ENCODE measurements at places on chromosomes 3 and 15.

- DNase-seq: no peak
These were observed 21.2 kb downstream of the ARL13B start for GRCh38 chr3:94001191-94001590.

DNA sequence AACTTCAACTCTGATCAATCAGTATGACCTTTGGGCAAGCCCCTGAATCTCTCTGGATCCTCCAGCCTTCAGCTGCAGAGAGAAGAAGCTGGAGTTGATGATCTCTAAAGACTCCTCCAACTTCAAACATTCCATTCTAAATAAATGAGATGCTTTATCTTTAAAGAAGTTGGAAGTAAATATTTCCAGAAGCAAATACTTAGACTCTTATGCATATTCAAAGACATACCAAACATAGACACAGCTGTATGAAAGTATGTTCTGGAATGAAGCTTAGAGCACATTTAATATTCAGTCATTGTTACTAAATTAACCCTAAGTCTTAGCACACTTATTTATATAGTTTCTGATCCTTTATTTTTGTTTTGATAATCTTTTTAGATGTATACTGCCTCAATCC, 77.6 kb upstream of the ACP3 start:
- no peak for DNase-seq

DNA sequence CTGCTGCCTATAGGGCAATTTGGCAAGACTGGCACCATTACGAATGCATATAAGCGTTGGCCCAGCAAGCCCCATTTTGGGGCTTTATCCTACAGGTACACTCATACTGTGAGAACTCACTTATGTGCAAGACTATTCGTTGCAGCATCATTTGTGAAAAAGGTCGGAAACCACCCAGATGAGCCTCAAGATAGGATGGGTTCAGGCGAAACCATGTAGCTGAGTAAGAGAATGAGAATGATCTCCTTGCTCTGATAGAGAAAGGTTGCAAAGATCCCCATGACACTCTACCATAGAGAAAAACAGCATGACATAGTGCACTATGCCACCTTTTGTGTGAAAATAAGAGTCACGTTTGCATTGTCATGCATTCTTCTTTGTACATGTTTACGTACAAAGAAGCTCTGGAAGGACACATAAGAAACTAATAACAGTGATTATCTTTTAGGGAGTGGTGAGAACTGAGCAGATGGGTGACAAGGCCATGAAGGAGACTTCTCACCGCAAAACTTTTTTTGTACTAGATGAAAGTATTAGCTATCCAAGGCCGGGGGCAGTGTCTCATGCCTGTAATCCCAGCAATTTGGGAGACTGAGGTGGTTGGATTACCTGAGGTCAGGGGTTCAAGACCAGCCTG, 50.0 kb downstream of the RHCG start:
- no peak for DNase-seq

GRCh38 chr15:39939487-39940452, 5.9 kb downstream of the EIF2AK4 start:
- no peak for DNase-seq

- no peak for DNase-seq
These were observed 37.5 kb upstream of the IQSEC1 start for GRCh38 chr3:13110678-13111116.

DNA sequence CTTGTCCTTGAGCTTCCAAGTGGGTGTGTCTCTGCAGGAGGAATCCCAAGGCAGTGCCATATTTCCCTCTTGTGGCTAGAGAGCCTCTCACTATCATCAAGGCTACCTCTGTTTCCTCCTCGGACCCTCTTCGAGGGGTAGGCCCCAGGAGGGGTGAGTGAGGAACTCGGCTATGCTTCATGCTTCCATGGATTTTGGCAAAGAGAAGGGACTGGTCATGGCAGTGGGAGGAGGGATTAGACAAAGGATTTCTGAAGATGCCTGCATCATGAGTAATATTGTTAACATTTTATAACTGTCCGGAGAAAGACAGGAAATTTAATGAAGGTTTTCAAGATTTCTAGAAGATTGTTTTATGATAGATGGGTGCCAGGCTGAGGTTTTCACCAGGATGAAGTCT, 241.5 kb downstream of the CLSTN2 start:
- no peak for DNase-seq

- no peak for DNase-seq
These were observed 57.9 kb upstream of the ABHD2 start for GRCh38 chr15:89030311-89030710.

DNA sequence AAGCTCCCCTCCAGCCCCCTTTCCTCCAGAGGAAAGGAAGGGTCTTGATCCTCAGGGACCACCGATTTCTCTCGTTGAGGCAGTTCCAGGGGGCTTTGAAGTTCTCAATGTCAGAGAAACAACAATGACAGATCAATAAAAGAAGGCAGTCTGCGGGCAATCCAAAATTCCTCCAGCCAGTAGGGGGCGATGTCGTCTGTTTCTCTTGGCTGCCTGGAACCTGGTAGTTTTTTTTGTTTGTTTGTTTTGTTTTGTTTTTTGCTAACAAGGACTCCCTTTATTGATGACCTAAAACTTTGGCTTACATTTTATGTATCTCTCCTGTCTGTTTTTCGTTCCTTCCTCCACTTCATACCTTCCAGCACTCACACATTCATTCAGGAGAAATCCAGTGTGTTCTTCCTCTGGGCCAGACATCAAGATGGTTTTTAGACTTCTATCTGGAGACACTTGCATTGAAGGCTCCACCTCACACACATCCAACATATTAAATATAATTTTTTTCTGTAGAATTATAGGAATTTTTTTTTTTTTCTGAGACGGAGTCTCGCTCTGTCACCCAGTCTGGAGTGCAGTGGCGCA, 276.6 kb downstream of the RPLP1 start:
- DNase-seq: no peak

DNA sequence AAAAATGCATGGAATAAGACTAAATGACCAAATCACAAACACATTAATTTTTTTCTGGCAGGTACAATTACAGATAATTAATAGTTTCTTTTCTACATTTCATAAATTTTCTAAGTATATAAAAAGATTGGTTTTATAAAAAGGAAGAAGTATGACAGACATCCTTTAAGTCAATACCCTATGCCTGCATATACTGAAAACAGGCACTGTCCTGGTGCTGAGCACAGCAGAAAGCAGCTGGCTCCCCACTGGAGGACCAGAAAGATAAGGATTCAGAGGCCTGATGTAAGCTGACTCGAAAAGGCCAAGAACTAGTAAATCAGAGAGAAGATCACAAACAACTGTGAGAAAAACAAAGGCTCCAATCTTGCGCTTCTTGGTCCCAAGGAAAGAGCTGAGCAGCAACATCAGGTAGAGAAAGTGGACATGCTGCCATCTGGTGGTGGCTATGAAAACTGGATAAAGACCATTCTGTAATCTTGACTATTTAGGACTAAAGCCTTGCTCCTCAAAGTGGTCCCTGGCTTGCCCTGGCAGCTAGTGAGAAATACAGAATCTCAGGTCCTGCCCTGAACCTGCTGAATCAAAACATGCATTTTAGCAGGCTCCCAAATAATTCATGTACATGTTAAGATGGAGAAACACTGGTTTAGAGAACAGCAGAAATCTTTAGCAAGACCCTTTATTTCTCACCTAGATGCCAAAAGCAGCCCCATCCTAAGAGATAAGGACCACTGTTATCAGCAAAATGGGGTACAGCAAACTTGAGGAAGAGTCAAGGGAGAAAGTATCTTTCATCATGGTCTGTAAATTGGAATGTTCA, 76.0 kb downstream of the TRANK1 start:
- peak; percentile 38 for DNase-seq

- DNase-seq: no peak
These were observed 3.6 kb downstream of the KLHL6 start for GRCh38 chr3:183551930-183552329.

- DNase-seq: no peak
These were observed 550.7 kb upstream of the DPPA4 start for GRCh38 chr3:109888026-109888425.

DNA sequence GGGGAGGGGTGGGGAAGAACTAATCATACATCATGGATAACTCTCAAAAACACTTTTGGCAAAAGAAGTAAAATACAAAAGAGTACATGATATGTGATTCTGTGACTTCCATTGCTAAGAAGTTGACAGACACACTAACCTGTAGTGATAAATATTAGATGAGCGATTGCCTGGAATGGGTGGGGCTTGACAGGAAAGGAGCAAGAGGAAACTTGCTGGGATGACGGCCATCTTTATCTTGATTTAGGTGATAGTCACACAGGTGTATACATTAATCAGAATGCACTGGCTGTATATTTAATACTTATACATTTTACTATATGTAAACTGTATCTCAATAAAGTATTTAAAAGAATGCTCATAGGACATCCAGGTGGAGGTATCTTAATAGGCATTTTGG, 13.1 kb downstream of the PARL start:
- DNase-seq: no peak

DNA sequence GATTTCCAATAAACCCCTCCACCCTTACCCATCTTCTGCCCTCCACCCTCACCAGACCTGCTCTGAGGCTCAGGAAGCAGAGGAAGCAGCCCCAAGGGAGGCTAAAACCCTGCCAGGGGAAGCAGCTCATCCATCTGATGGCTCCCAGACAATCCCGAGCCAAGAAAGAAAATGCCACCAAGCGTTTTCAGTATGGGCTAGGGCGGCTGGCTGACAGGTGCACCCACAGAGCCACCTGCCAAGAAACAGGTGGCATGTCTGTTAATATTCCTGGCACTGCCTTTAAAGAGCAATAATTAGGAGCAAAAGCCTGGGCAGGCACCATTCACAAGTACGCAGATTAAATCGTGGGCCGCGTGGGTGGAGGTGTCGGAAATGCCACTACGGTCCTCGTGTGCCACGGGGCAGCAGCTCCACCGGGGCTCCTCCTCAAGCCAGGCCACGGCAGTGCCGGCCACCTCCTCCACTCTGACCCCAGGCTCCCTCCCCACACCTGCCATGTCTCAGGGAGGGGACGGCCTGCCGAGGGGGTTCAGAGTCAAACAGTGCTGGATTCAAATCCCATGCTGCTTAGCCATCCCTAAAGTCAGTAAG, 23.9 kb upstream of the GRIP2 start:
- DNase-seq: peak; percentile 45

Measured in NCI-H345 (cell line).